ENCODE measurements at places on chromosomes 12 and 14. TPM values are rescaled to one million over a fixed set of nuclear protein-coding genes. Genes with fewer than 3 reads are reported as not detected.
A peak's percentile ranks its signal among the peaks of the same experiment; 100 is the strongest.

- DNase-seq = no peak
Measured at GRCh38 chr14:32374155-32374554, 45.1 kb downstream of the AKAP6 start.

GRCh38 chr12:124442772-124443445 is 124.5 kb downstream of the NCOR2 start:
- no peak for DNase-seq

DNA sequence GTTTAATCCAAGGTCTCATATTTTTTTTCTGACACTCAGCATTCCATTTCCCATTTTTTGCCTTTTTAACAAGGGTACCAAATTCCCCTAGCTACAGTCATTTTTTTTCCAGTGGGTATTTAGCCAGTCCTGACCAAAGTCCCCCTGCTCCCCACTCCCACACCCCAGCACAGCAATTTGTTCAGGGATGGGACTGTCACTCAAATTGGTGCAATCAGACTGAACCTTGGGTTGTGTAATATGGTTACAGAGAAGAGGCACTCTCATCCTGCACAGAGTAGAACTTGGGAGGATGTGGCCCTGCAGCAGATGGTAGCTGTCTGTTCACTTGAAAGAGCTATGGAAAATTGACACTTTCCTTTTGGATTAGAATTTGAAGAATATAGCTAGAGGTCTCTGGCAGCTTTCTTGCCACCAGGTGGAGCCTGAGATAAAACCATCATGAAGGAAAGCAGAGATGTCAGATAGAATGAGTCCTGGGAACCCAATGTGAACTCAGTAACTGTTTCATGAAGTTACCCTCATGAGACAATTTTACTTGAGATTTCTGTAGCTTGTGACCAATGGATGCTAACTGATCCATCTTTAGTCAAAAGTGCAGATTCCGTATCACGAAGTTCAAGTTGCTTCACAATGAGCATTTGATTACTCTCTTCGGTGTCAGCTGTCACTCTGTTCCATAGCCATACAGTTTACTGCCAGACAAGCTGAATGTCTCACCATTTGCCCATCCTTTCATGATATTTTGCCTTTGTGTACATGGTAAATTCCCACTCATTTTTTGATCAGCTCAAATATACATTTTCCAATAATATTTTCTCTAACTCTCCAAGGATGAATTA is 394.0 kb upstream of the SYT1 start:
- no peak for DNase-seq

DNA sequence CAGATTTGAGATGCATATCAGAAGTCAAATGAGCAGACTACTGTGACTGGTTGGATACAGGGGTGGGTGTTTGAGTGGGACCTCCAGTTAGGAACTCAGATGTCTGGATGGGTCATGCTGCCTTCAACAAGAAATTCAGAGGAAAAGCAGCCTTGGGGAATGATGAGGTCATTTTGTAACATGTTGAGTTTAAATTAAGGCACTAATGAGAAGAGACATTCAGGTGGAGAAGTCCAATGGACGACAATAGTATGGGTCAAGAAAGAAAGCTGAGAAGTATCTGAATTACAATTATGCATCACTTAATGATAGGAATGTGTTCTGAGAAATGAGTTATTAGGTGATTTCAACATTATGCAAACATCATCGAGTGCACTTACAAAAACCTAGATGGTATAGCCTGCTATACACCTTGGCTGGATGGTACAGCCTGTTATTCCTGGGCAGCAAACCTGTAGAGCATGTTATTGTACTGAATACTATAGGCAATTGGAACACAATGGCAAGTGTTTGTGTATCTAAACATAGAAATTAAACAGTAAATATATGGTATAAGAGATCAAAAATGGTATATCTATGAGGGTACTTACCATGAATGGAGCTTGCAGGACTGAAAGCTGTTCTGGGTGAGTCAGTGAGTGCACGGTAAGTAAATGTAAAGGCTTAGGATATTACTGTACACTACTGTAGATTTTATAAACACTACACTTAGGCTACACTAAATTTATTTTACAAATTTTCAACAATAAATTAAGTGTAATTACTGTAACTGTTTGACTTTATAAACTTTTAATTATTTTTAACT is 414.7 kb downstream of the RAD51B start:
- no peak for DNase-seq

GRCh38 chr12:98532687-98533304 is 17.4 kb downstream of the TMPO start:
- peak; percentile 49 for DNase-seq

- no peak for DNase-seq
Measured at GRCh38 chr12:26938701-26939062, 412 bp downstream of the FGFR1OP2 start.

SYCP3 gene
- 1.7 TPM for polyA plus RNA-seq

SAMD4A gene
- polyA plus RNA-seq = 17.7 TPM

- DNase-seq = no peak
Measured at GRCh38 chr12:11943919-11944700, 126.6 kb upstream of the BCL2L14 start.

- peak; percentile 63 for DNase-seq
Measured at GRCh38 chr12:54132976-54133771, 55.6 kb downstream of the SMUG1 start.

DNA sequence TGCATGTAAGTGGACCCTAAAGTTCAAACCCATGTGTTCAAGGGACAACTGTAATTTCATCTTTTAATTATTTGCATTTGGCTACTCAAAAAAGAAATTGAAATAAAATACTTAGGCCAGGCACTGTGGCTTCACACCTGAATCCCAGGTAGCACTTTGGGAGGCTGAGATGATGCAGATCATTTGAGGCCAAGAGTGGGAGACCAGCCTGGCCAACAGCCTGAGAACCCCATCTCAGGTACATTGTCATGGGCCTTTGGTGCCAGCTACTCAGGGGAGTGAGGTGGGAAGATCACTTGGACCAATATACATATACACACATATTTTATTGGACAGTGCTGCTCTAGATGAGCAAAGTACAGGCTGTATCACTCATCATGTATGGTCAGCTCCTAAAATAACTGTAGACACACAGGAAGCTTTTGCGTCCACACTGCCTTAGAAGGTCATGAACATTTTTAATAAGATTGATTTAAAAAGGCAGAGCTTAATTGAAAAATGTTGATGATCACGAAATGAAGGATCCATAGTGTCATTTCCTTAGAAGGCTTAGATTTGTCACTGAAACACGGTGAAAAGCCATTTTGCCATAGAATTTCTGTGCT is 2.5 kb upstream of the ZCCHC8 start:
- no peak for DNase-seq

- DNase-seq = peak; percentile 88
Measured at GRCh38 chr12:24047326-24047725, 97.9 kb upstream of the SOX5 start.

DNA sequence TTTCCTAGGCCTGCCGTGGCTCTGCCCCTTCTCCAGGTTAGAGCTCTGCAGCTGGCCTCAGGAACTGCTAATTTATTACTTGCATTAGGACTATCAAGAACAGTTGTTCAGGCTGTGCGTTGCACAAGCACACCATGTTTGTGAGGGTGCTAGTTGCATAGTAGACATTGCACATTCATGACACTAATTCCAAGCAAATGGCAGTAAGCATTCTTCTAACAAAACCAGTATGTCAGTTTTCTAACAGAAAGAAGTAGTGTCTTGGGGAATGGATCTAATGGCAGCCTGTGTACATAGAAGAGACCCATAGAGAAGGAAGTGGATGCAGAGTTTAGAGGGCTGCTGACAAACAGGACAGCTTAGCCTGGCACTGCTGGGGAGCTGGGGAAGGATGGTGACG is 53.9 kb downstream of the ERH start:
- no peak for DNase-seq

- DNase-seq = no peak
Measured at GRCh38 chr14:53055003-53055402, 98.1 kb downstream of the DDHD1 start.

SRGAP1 gene
- polyA plus RNA-seq = 8.6 TPM

- DNase-seq = no peak
Measured at GRCh38 chr12:132030367-132031038, 80.8 kb downstream of the EP400 start.

HSPA2 gene
- polyA plus RNA-seq = 27.3 TPM

- no peak for DNase-seq
Measured at GRCh38 chr12:50111395-50111692, 692 bp upstream of the COX14 start.

NFATC4 gene
- 40.9 TPM for polyA plus RNA-seq

DNA sequence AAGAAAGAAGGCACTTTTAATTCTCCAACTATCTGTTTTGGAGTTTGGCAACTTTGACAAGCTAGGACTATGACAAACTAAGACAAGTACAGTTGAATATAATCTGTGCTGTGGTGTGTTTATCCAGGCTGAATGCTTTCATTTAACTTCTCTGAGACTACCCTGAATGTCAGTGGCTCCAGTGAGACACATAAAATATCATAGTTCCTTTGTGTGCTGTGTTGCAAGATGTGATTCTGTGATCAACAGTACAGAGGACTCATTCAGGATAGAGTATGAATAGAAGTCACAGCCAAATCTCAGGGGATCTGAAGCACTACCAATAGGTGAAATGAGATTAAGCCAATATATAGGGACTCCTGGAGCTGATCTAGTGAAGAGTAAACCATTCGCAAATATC is 876.9 kb upstream of the FBXO33 start:
- no peak for DNase-seq

GRCh38 chr14:65333943-65334687 is 78.4 kb upstream of the FUT8 start:
- DNase-seq = peak; percentile 43

DNA sequence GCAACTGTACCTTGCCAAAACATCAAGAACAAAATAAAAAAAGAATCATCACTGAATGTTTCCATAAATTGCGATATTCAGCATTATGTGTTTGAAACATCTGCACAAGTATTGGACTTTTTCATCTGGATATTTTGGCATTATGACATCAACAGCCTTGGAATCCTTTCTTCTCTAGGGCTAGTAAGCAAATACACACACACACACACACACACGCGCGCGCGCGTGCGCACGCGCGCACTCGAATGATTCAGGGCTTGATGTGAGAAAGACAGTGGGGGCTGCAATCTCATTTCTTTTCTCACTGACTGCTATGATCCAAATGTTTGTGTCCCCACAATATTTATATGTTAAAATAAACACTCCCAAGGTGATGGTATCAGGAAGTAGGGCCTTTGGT is 90.0 kb upstream of the SLC38A4 start:
- no peak for DNase-seq

- DNase-seq = no peak
Measured at GRCh38 chr12:52670961-52671360, 9.2 kb downstream of the KRT1 start.

- no peak for DNase-seq
Measured at GRCh38 chr12:131851741-131852550, 23.8 kb downstream of the MMP17 start.

- DNase-seq = no peak
Measured at GRCh38 chr12:83700838-83701237, 1014.1 kb downstream of the TMTC2 start.
